ENCODE measurements at places on chromosomes 2 and 18. TPM values are rescaled to one million over a fixed set of nuclear protein-coding genes. Genes with fewer than 3 reads are reported as not detected.

The MTX2 gene
- total RNA-seq, result 20.6 TPM

The C2orf80 gene
- not detected for total RNA-seq

The OR6B2 gene
- total RNA-seq, result not detected

The LHCGR gene
- not detected for total RNA-seq

DNA sequence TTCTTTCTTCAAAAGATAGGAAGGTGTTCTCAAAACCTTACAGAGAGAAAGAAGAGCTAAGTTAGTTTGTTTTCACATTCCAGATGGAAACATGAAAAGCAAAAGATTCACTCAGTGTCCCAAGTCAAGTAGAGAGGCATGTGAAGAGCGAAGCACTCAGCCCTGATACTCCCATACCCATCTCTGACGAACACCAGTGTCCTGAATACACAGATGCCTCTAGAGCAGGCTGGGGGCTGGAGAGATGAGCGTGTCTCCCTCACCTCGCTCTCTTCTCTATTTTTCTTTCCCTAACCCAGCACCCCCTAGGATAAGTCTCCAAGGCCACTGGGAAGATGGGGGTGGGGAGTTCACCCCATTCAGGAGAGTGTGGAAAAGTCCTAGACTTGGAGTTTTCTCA lies 227.8 kb downstream of the TMEM163 start:
- no peak for DNase-seq

GRCh38 chr2:180743401-180743800 lies 237.0 kb upstream of the UBE2E3 start:
- DNase-seq, result no peak

DNA sequence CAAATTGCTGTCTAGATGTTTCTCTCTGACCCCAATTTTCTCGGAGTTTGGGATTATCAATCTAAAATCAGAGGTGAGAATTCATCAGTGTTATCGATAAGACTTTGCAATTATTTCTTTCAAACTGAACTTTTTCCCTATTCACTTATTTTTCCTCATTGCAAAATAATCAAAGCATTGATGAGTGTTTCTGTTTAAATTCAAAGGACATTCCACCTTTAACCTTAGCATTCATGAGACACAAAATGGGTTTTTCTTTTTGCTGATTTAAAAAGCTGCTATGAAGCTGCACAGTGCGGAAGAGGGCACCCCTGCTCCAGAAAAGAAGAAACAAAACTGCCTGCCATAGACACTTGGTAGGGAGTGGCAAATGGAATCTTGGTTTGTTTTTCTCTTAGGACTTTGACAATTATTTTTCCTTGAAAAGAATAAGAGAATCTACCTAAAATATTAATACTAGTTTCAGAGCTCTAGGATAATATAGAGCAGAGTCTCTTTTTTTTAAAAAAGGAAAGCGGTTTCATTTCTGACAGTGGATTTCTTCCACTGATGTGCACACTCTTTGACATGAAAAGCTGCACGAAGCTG lies 203.4 kb downstream of the TGIF1 start:
- DNase-seq, result no peak

- no peak for DNase-seq
Observed at GRCh38 chr2:9398881-9399780, 24.2 kb downstream of the ITGB1BP1 start.

- no peak for DNase-seq
Observed at GRCh38 chr2:71534826-71535225, 81.5 kb downstream of the DYSF start.

Measured in activated T-cell treated with anti-CD3 and anti-CD28 coated beads, Interleukin-2, amount 50 U/mL, for 72 hours (primary cell).